Karpas-422 (cell line): ENCODE measurements at places on chromosomes 6 and 20. TPM values are rescaled to one million over a fixed set of nuclear protein-coding genes. Genes with fewer than 3 reads are reported as not detected.

HTR1E gene
- total RNA-seq: not detected in 2 replicates

SNRPB2 gene
- 52.4 and 94.6 TPM in 2 replicates for total RNA-seq

ZSCAN23 gene
- total RNA-seq: 3.3 and 4.8 TPM in 2 replicates

NR2E1 gene
- total RNA-seq: not detected in 2 replicates

SNAI1 gene
- total RNA-seq: 0.22 TPM in 1 of 2 replicates, not detected in the other

RAB44 gene
- total RNA-seq: not detected in 2 replicates

HLA-DMB gene
- total RNA-seq: 116 and 142 TPM in 2 replicates

THEMIS gene
- total RNA-seq: not detected in 2 replicates

NRSN2 gene
- 18.2 and 28.3 TPM in 2 replicates for total RNA-seq

LY86 gene
- 102 and 187 TPM in 2 replicates for total RNA-seq

TMEM242 gene
- total RNA-seq: 3.4 and 5.5 TPM in 2 replicates

WFDC5 gene
- total RNA-seq: not detected in 2 replicates

RSPO4 gene
- not detected in 2 replicates for total RNA-seq

AKAP12 gene
- 0.04 TPM in 1 of 2 replicates, not detected in the other for total RNA-seq

RSPH3 gene
- total RNA-seq: 2.1 and 3.3 TPM in 2 replicates
